Skeletal muscle tissue (tissue), 5 donors: ENCODE measurements at places on chromosomes 7 and 10. TPM values are rescaled to one million over a fixed set of nuclear protein-coding genes. Genes with fewer than 3 reads are reported as not detected.

AMPH gene
- total RNA-seq = 9.4 TPM

C7orf57 gene
- not detected for total RNA-seq

CPN1 gene
- not detected for total RNA-seq

FGL2 gene
- total RNA-seq = 32.4 TPM

COA1 gene
- 57.9 TPM for total RNA-seq
